ENCODE measurements at places on chromosomes 6 and 20. TPM values are rescaled to one million over a fixed set of nuclear protein-coding genes. Genes with fewer than 3 reads are reported as not detected.

DYNLT2 gene
- total RNA-seq = 0.49 TPM

HFE gene
- total RNA-seq = 11.8 TPM

SLPI gene
- 10.9 TPM for total RNA-seq

MLIP gene
- not detected for total RNA-seq

ADGRF5 gene
- not detected for total RNA-seq

RBM24 gene
- 5.3 TPM for total RNA-seq

HAO1 gene
- not detected for total RNA-seq

HLA-DQB1 gene
- total RNA-seq = not detected

SMLR1 gene
- not detected for total RNA-seq

LIME1 gene
- 10.8 TPM for total RNA-seq

PNLDC1 gene
- 0.05 TPM for total RNA-seq

SNAP25 gene
- total RNA-seq = 18.4 TPM

TPBG gene
- 35.1 TPM for total RNA-seq

MUC21 gene
- total RNA-seq = 0.03 TPM

CARMIL1 gene
- total RNA-seq = 7.8 TPM

RFX6 gene
- not detected for total RNA-seq

BPIFB2 gene
- not detected for total RNA-seq

POU5F1 gene
- 11.2 TPM for total RNA-seq

PRND gene
- not detected for total RNA-seq

BNIP5 gene
- total RNA-seq = 0.02 TPM

SLC22A2 gene
- total RNA-seq = not detected

EGFL8 gene
- total RNA-seq = 1.9 TPM

PGK2 gene
- total RNA-seq = not detected

SLC22A7 gene
- total RNA-seq = not detected

KIAA1755 gene
- 0.20 TPM for total RNA-seq

WFDC5 gene
- not detected for total RNA-seq

GJA1 gene
- total RNA-seq = 62.2 TPM

NUP153 gene
- 28.4 TPM for total RNA-seq

TSHZ2 gene
- total RNA-seq = not detected
